Liver (tissue), 10 donors: ENCODE measurements at places on chromosomes 13 and 19. TPM values are rescaled to one million over a fixed set of nuclear protein-coding genes. Genes with fewer than 3 reads are reported as not detected.

DNA sequence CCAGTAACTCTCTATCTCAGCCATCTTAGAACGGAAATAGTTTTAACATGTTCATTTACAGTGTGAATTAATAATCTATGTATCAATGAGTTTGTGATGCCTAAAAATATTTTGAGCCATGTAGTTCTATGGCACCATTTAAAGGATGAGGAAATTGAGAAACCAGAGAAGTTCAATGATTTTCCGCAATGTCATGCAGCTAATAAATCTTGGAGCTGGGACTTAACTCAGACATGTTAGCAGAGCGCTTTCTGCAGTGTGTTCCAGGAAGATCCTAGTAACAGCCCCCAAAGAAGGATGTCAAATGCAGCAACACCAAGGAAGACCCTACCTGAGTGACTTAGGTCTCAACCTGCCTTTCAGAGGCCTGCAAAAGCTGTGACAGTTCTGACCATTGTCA lies 99.3 kb upstream of the RAP2A start:
- no peak for DNase-seq

RASGRP4 gene
- total RNA-seq = 2.4 TPM

DNA sequence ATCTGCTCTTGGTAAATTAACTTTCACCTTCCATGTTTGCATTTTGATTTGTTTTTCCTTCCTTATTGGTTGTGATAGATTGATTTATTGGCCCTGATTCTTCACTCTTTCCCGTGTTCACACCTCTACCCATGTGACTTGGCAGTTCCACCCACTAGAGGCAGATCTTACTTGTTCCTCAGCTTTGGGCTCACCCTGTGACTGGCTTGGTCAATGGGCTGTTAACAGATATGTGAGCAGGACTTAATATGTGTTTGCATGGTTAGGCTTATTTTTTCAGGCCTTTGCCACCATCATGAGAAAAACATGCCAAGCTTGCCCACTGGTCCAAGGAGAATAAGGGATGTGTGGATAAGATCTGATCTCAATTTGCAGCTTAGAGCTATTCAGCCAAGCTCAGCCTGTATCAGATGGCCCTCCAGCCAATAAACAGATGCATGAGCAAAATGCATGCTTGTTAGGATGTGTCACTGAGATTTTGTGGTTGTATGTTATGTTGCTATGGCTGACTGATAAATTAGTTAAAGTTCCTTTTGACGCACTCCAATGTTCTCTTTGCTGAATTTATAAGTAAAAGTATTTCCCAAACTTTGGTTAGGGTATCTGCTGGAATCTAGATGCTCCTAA lies 48.0 kb downstream of the RGCC start:
- DNase-seq = no peak

DNA sequence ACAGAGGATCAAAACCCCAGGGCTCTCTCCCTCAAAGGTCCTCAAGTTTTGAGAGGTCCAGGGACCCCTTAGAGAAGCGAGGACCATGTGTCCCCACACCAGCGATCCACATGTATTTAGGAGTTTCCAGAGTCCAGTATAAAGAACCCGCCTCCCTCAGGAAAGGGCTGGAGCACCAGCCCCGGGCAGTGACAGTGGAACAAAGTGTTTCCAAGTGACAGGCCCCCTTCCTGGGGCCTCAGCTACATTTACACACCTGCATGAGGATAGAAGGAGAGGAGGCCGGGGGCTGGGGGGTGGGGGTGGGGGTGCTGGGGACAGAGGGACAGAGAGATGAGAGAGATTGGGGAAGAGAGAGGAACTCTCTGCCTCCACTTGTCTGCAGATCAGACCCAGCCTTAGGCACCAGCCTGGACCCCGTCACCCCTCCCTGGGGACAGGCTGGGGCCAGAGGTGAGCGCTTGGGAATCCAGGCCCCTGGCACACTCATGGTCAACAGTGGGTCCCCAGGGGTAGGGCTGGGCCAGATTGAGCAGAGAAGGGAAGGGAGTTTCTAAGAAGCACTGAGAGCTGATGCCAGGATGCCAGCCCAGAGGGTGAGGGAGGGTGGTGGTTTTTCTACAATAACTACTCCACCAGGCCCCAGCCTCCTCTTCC lies 802 bp downstream of the BCAM start:
- DNase-seq = no peak

GRCh38 chr13:51360489-51360888 lies 21.0 kb downstream of the SERPINE3 start:
- no peak for DNase-seq

- DNase-seq = no peak
Observed at GRCh38 chr13:25380741-25381324, 9.1 kb downstream of the ATP8A2 start.

- peak; percentile 71 for DNase-seq
Observed at GRCh38 chr13:73765651-73766384, 368.4 kb downstream of the KLF12 start.

GRCh38 chr19:42420055-42420544 lies 7.1 kb downstream of the LIPE start:
- DNase-seq = peak; percentile 69

ICAM1 gene
- total RNA-seq = 26.3 TPM

DNA sequence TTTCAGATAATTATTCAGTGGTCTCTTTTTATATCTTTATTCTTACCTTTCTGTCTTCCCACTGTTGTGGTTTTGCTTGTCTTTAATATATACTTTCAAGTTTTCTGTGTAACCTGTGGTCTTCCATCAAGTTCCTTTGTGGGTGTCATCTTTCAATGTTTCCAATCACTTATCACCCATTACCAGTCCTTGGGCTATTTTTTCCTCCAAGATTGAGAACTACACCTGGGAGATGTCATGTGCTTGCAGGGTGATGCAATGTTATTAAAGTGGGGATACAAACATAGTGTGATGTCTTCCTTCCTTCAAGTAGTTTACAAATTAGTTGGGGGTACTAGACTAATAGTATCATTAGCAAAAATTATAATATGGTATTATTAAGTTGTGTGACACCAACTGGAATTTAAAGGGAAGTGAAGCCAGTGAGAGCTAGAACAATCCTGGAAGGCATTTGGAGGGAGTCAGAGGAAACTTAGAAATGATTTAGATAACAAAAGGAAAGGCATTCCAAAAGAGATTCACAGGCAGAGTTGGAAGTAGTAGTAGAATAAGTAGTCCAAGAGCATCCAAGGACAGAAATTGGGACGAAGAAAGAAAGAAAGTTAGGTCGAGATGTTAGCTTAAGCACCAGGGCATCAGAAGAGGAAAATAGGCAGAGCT lies 3.4 kb downstream of the FNDC3A start:
- DNase-seq = no peak

GRCh38 chr13:67664502-67664901 lies 434.4 kb upstream of the PCDH9 start:
- DNase-seq = no peak

CASP14 gene
- not detected for total RNA-seq

DNA sequence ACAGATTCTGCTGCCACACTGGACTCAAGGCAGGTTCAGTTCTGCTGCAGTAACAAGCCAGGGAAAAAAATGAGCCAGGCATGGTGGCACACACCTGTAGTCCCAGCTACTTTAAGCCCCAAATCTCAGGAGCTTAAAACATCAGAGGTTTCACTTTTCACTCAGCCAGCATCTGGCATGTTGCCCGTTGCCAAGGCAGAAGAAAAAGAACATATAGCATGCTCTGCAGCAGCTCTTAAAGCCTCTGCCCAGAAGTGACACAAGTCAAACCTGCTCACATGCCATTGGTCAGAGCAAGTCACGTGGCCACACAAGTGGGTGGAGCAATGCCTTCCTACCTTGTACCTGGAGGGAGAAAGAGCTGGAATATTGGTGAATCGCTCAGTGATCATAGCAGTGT lies 14.7 kb upstream of the ADGRE5 start:
- DNase-seq = no peak

DNA sequence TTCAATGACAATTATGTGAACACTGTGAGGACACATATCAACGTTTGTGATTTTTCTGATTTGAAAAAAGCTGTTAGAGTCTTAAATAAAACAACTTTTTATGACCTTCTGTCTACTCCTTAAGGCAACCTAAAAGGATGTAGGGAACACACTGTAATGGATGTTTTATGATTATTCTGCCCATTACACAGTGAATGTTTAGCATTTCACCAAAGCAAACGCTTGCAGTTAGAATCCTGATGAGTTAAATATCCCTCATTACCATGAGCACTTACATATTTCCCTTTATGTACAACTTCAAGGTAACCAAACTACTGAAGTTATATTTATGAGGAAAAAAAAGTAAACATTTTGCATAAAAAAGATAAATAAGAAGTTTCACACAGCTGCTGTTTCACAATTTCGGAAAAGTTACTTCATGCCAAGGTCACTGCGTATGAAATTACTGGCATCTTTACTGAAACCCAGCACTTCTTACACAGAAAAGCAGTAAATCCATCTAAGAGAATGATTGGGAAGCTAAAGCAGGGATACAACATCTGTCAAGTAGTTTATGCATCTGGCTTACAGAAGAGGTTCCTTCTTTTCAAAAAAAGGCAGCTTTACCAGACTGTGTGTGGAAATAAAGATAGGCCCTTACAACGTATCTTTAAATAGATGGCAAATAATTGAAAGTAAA lies 733.7 kb upstream of the ATXN8OS start:
- DNase-seq = no peak

DNA sequence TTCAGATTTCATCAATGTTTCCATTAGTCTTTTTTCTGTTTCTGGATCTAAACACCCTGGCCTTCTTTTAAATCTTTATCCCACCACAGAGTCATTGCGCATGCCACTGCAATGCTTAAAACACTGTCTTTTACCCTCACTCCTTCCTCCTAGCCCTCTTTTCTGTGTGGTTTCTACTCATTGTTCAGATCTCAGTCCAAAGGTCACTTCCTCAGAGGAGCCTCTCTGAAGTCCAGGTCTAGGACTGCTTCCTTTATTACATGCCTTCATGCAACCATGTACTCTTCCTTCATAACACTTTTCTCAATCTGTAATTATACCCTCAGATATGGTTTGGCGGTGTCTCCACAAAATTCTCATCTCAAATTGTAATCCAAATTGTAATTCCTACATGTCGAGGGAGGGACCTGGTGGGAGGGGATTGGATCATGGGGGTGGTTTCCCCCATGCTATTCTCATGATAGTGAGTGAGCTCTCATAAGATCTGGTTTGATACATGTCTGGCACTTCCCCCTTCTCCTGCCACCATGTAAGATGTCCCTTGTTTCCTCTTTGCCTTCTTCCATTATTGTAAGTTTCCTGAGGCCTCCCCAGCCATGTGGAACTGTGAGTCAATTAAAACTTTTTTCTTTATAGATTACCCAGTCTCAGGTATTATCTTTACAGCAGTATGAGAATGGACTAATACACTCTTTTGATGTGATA lies 808.9 kb downstream of the DIAPH3 start:
- DNase-seq = no peak

- DNase-seq = no peak
Observed at GRCh38 chr13:71249011-71249410, 618.0 kb downstream of the DACH1 start.

PLIN4 gene
- total RNA-seq = 3.1 TPM

GRCh38 chr19:2675892-2676291 lies 26.6 kb downstream of the GNG7 start:
- no peak for DNase-seq

ZNF726 gene
- total RNA-seq = 8.0 TPM

KLK7 gene
- not detected for total RNA-seq

DNA sequence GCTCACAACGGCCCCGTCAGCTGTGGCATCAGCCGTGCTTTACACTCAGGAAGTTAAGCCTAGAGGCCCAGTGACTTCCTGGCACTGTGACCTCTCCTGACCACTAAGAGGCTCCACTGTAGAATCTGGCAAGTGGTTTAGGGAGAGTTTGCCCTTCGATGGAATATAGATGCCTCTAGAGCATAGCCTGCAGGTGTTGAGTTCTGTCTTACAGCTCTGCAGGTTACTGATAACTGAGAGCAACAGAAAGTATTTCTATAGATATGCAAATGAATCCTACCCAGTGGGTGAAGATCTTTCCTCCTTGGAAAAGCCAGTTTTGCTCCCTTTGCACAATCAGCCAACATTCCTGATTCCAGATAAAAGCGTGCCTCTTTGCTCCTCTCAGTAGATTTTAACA lies 35.8 kb downstream of the ATP12A start:
- DNase-seq = no peak

ANGPTL4 gene
- total RNA-seq = 144 TPM

VSTM1 gene
- not detected for total RNA-seq

GRCh38 chr19:22595918-22596341 lies 38.2 kb upstream of the ZNF492 start:
- DNase-seq = no peak

C19orf81 gene
- total RNA-seq = not detected

- no peak for DNase-seq
Observed at GRCh38 chr13:84662491-84662890, 780.2 kb upstream of the SLITRK1 start.

PLK5 gene
- not detected for total RNA-seq

- DNase-seq = no peak
Observed at GRCh38 chr13:31427151-31428100, 227.7 kb downstream of the B3GLCT start.

GRCh38 chr13:97283888-97284287 lies 61.8 kb downstream of the MBNL2 start:
- no peak for DNase-seq

DNA sequence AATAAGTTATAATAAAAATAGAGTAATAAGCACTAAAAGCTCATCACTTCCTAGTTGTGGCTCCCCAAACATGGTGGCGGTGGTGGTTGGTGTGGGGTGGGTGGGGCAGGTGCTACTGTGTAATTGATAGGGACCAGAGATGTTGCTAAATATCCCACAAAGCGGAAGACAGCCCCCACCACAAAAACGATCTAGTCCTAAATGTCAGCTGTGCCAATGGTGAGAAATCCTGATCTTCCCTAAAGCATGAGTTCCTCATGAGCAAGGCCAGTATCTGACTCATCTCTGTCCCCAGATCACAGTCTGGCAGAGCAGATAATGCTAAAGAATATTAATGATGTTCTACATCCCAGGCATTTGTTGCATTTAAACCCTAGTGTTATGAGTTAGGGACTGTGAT lies 1.9 kb upstream of the EDDM13 start:
- DNase-seq = no peak

- DNase-seq = peak; percentile 82
Observed at GRCh38 chr19:50050406-50051227, 24.8 kb downstream of the ZNF473 start.

NOSIP gene
- 19.3 TPM for total RNA-seq

SULT2B1 gene
- total RNA-seq = not detected

CRB3 gene
- 23.5 TPM for total RNA-seq

- DNase-seq = no peak
Observed at GRCh38 chr13:114124431-114124830, 8.0 kb downstream of the RASA3 start.

GRCh38 chr13:99281811-99282263 lies 23.7 kb upstream of the GPR18 start:
- peak; percentile 60 for DNase-seq

IZUMO2 gene
- total RNA-seq = not detected

AZU1 gene
- total RNA-seq = 0.08 TPM

DNA sequence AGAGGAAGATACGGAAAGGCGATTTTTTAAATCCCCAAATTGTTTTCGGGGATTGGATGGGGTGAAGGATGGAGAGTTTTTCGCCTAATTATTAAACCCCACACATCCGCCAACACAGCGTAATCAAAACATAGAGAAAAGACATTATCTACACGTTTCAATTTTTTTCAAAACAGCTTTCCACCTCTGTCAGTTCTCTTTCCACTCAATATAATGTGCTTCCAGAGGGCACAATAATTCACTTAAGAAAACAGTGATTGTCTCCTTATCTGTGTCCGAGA lies 435 bp upstream of the OBI1 start:
- no peak for DNase-seq
